ENCODE measurements at places on chromosomes 6 and 20.

- no peak for DNase-seq
Measured at GRCh38 chr20:59804347-59804746, 129.1 kb downstream of the SYCP2 start.

DNA sequence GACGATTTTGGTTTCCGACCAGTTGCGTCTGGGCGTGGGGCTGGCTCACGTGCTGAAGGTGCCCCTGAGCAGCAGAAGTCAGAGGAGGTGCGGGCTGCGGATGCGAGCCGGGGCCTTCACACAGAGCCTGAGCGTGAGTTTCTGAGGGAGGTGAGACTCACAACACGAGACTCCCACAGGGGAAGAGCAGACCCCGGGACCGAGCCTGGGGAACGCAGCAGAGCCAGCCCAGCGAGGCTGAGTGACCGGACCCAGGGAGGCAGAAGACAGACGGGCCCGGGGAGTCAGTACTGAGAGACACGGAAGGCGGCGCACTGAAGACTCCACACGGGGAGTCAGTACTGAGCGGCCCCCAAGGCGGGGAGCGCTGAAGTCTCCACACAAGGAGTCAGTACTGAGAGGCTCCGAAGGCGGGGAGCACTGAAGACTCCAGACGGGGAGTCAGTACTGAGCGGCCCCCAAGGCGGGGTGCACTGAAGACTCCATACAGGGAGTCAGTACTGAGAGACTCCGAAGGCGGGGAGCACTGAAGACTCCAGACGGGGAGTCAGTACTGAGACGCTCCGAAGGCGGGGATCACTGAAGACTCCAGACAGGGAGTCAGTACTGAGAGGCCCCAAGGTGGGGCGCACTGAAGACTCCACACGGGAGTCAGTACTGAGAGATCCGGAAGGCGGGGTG, 77.8 kb downstream of the DLL1 start:
- no peak for DNase-seq

- DNase-seq = no peak
Measured at GRCh38 chr20:64072498-64073063, 6.7 kb downstream of the RGS19 start.

- no peak for DNase-seq
Measured at GRCh38 chr6:35050757-35051330, 90.3 kb downstream of the TCP11 start.

DNA sequence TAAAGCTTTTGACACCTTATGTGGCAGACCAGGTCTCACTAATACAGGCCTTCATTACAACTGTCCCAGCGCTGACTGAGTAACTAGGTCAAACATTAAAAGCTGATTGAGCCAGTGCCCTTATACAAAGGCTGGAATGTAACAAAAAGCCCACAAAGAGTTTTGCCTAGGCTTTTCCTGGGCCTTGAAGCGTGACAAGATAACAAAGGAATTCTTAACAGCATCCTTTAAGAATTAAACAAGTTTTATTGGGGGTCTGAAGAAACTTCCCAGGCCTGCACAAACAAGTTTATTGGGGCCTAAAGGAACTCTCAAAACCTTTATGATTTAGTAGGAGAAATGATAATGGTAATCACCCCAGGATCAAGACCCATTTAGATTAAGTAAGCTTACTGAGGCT, 267.6 kb upstream of the FAM83B start:
- DNase-seq = no peak

DNA sequence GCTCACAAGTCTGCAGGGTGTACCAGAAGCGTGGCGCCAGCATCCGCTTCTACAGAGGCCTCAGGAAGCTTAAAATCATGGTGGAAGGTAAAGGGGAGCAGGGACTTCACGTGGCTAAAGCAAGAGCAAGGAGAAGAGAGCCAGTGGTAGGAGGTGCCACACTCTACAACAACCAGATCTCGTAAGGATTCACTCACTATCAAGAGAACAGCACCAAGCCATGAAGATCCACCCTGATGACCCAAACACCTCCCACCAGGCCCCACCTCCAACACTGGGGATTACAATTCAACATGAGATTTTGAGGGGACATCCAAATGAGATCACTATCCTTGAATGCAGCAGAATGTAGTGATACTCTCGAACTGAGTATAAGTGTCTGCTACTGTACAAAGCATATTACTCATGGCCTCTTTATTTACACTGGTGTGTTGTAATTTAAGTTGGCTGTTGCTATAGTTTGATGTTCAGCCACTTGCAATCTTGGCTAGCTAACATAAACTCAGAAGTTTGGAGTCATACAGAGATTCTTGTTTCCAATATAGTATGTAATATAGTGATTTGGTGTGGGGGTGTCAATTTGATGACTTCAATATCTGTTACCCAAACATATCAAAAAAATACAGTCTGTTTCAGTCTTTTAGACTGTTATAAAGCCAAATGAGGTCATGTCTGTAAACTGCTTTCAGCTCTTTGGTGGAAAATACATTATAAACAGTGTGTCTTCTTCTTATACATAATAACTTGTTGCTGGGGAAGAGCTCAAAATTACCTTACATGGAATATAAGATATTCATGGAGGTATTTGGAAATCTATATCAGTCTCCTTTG, 39.4 kb upstream of the MYLIP start:
- DNase-seq = no peak

GRCh38 chr6:87661503-87661902, 40.5 kb downstream of the AKIRIN2 start:
- no peak for DNase-seq

DNA sequence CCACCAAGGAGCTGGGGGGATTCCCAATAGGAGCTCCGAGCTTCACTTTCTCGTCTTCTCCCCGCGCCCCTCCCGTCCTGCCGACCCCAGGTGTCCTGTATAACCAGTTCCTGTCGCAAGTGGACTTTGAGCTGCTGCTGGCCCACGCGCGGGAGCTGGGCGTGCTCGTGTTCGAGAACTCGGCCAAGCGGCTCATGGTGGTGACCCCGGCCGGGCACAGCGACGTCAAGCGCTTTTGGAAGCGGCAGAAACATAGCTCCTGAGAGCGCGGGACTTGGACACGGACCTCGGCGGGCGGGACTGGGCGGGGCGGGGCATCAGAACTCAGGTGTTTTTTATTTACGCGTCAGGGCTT, 340 bp upstream of the VARS2 start:
- DNase-seq = no peak

GRCh38 chr20:49045440-49046086, 549 bp upstream of the CSE1L start:
- no peak for DNase-seq

DNA sequence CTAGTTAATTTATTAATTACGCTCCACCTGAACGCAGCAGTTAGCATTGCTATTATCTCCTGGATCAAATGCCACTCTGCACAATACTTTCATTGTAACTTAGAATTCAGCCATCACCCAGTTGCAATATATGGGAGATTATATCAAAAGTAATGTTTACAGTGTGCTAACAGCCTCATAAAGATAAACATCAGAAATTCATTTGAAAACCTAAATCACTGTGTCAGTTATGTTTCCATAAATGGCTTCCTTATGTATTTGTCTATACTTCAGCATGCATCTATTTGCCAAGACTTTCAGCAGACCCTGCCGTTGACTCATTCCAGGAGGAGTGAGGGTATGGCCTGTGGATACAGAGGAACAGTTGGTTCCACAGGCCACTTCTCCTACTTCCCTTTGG, 300.1 kb downstream of the TFAP2B start:
- DNase-seq = no peak

GRCh38 chr6:9225441-9225871, 790.1 kb upstream of the SLC35B3 start:
- DNase-seq = peak; percentile 71

DNA sequence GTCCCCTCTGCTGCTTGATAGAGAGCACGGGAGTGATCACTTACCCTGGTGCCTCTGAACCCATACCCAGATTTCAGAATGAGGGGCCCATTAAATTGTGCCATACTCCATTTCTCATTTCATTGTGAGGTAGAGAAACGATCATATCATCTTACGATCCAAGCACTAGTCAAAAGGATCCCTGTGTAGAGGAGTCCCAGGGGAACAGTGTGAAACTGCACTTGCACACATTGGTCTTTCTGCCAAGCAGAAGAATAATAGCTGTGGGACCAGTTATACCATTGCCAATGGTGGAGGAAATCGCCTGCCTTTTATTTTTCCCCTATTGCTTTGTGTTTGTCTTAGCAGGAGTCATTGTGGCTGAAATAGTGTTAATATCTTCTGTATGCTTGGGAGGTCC, 161.9 kb downstream of the FARS2 start:
- no peak for DNase-seq

DNA sequence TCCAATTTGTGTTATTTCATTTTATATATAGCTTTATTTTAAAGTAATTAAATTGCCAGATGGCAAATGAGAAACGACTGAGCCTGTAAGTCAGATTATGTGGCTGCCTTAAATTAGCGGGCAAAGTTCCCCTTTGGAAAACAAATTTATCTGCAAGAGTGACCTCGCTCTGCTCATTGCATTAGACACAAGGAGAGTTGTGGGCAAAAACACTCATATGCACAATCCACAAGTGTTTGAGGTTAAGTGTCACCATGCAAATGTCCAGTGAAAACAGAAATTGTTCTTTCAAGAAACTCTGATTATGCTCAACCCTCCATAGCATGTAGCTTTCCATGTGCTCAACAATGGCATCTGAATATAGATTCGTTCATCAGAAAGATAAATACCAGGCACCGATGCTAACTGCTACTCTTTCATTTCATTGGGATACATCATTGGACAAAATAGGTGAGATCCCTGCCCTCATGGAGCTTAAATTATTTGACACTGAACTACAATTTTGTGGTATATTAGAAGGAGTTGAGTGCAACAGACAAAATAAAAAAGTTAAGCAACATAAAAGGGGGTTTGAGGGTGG, 1.7 kb upstream of the NHSL1 start:
- DNase-seq = no peak

GRCh38 chr20:346640-347316, at the start of gene NRSN2:
TSS of gene NRSN2 (plus strand) at chr20:347111. CDS start at chr20:349644, 2,533 bp downstream.
- no peak for DNase-seq

GRCh38 chr20:37298190-37298939, 8.9 kb downstream of the MANBAL start:
- peak; percentile 53 for DNase-seq

DNA sequence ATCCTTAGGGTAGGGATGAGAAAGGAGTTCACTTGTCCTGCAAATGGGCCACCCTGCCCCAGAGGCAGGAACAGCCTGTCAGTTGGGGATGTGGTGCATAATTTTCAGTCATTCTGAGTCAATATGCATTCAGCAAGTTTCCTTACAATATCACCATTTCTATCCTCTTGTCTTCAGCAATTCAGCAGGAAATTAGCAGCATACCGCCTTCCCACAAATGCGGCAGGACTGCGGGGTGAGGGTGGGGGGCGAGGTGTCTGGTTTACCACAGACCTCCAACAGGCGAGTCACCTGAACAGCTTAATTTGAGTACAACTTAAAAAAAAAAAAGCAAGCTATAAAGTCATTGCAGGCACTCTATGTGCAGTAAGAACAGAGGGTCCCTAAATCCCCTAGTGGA, 126.8 kb downstream of the MAP3K7 start:
- no peak for DNase-seq

GRCh38 chr20:34579191-34579978, 20.9 kb downstream of the MAP1LC3A start:
- peak; percentile 62 for DNase-seq

DNA sequence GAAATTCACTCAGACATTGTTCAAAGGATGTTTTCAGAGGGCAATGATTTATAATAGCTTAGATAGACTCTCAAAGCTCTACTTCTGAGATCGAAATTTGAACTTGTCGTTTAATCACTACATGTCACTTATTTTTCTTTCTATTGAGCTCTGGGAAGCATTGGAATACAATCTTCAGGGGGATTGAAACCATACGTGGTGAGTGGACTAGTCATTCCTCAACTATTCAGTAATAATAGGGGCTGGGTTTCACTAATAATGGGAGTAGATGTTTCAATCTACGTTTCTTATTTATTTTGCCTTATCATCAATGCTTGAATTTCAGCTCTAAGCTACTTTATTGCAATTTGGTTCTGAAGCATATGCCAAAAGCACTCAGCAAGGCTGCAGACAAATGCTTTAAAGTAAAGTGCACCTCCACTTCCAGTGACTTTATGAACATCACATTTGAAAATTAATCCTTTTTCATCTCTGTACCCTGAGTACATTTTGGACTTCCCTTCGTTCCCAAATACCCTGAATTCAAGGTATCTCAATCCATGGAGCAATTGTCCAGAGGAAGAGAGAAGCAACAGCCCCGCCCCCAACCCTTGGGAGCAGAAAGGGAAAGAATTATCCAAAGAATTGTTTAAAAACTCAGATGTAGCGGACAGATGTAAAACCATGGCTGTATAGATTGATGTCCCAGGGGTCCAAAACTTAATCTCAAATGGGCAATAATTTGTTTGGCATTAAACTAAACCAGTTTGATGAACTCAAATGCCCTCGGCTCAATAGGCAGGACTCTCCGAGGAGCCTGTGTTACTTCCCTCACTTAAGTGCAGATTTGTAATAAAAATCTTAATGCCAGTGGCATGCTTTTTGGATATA, 68.1 kb downstream of the HFE start:
- DNase-seq = no peak

GRCh38 chr6:165571721-165572132, 91.3 kb downstream of the PDE10A start:
- no peak for DNase-seq

- DNase-seq = no peak
Measured at GRCh38 chr6:135481783-135482369, 15.7 kb downstream of the AHI1 start.

Data from GM04504 (cell line).